CD8-positive, alpha-beta T cell (primary cell): ENCODE measurements at places on chromosomes 4 and X.

DNA sequence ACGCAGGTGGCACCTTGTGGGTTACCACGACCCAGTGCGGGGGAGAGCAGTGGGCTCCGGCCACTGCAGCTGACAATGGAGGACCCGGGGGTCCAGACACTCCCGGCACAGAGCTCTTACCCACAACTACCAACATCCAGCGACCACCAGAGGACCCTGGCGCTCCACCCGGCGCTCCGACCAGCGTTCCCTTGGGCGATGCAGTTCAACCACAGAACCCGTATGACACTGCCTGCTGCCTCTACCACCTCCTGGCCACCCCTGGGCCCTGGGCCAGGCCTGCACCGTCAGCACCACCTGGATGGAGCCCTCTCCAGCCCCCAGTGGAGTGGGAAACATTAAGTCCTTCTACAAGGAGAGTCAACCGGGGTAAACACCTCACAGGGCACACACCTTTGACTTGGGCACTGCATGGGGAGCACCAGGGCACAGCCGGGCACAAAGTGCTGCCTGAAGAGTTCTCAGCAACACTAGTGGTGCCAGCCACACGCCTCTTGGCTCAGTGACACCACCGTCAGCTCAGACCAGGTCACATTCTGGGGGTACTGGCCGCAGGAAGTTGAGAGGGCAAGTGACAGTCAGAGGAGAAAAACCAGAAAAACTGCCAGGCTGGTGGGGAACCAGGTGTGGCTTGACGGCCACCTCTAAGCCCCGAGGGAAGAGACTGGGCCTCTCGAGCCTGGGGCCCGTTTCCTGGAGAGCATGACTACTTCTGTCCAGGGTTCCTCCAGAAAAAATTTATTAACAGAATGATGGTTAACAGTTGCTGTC, 2.6 kb downstream of the CTBP1 start:
- no peak for DNase-seq

DNA sequence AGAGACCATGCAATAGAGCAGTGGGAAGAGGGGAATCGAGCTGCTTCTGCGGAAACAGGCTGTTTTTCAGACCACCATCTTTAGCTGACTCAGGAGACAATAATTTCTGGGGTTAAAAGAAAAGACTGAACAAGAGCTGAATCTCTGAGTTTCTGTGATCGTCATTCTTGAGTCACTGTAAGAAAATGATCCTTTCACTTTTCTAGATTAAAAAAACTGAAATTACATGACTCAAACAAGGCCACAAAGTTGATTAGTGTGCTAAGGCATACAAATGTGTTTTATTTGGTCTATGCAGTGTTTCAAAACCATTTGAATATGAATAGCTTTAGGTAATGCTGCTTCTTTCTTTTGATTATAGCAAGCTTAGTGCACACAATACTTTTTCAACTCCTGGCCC, 194.4 kb upstream of the RPL34 start:
- DNase-seq = no peak

DNA sequence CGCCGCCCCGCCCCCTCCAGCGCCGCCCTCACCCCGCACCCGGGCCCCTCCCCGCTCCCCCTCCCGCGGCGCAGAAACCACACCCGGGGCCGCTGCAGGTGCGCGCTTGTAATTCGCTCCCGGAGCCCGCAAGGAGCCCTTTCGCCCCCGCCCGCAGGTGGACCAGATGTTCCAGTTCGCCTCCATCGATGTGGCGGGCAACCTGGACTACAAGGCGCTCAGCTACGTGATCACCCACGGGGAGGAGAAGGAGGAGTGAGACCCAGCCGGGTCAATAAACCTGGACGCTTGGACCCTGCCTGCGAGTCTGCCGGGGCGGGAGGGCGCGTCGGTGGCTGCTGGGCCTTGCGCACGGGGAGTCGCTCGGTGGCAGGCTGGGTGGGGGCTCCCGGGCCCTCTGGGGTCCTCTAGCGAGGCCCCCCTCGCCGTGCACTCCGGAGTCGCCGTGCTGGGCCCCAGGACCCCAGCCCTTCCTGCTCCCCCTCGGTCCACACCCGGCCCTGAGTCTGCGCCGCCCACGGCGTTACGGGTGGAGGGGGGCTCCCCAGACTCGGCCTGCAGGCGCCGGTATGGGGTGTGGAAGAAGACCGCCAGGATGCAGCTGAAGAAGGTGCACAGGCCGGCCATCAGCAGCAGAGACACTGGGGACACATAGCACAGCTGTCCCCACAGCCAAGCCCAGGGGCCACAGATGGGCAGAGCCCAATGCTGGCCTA, 7.1 kb downstream of the SLC49A3 start:
- no peak for DNase-seq

DNA sequence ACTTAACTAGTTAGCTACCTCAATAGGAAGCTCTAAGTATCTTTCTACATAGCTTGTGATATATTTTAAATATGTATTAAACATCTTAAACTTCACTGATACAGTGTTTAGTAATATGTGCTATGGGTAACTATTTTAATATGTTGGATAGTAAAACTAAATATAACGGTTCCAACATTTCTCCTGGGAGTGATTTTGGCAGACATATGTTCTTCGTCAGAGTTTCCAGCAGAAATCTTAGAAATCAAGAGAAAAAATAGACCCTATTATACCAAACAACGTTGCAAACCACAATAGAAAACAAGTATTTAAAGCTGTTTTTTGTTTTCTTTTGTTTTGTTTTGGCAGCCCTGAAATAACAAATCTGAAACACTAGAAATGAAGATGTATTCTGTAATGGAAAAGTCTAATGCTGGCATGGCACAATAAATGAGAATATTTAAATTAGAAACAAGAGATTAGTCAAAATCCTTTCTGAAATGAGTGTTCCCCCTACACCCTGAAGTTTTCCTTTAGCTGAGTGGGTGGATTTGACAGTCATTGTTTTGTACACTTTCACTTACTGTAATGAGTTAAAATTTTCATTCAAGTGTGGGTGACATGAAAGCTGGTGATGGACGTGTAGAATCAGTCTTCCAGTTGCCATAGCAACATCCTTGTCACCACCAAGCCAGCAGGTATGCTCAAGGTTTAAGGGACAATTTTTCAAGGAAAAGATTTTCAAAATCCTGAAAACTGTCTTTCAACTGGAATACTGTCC, 233.5 kb downstream of the SCFD2 start:
- DNase-seq = no peak

GRCh38 chr4:7886007-7886973, 53.4 kb downstream of the AFAP1 start:
- DNase-seq = no peak
